BJ (cell line): ENCODE measurements at places on chromosomes 3 and 15.

- DNase-seq = no peak
Measured at GRCh38 chr3:108437439-108437838, 73.0 kb downstream of the MYH15 start.

DNA sequence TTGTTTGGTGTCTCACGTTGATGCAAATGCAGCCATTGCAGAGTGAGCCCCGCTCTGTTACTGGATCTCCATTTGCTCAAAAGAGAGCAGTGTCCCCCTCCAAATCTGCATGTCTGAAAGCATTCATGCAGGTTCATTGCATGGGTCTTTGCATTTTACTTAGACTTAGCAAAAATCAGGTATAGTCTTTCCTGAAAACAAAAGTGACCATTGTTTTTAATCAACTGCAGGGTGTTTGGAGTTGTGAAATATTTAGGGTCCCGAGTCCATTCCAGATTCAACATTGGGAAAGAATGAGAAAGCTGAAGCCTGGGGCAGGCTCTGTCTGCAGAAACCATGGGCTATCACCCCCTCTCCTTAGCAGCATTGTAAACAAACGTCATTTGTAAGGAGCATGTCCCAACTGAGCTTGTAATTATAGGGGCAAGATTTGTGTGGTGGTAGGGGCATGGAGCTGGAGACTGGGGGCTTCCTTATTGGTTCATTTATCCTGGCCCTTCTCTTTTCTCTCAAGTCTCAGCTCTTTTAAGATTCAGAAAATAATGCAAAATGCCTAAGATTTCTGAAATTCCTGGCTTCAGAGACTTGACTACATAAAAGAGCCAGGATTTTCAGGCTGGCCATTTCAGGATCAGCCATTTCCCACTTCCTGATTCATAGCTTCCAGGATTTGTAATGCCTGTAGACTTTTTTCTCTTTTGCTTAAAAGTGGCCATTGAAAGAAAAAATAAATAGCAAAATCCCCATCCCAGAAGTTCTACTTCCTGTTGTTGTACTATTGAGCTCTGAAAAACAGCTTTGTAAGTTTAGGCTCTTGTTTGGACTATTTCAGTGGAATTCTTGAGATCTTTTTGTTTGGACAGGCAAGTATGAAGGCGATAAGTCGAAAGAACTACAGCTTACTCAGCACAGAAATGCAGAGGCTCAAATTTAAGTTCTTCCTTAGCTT, 23.0 kb downstream of the IGF1R start:
- no peak for DNase-seq

DNA sequence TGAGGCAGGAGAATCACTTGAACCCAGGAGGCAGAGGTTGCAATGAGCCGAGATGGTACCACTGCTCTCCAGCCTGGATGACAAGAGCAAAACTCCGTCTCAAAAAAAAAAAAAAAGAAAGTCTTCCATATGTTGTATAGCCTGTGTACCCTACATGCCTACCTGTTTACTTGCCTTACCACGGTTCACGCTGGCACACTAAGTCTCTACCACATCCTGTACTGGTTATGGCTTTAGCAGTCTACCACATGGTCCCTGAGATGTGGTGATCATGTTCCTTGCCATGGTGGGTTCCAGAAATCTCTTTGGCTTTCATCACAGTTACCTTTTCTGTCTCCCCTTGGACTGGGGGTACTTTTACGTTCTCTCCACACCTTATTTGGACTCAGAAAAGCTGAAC, 63.8 kb upstream of the TBC1D5 start:
- DNase-seq = no peak

DNA sequence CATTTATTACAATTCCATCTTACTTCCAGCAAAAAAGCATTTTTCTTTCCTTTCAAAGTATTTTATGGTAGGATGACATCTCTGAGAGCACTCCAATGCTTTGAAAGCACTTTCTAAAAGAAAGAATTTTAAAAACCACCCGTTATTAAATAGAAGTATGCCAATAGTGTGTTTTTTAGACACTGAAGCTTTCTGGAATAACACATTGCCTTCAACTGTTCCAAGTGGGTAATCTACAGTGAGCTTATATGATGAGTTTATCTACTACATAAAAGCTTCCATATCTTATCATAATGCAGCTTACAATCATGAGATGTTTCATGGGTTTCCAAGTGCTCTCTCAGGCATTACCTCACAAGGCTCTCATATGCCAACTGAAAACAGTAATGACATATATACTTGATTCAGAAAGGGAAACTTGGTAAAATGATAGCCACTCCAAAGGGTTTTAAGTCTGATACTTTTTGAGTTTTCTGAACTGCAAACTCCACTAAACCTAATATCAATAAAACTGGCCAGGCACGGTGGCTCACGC, 14.1 kb downstream of the CMTM6 start:
- DNase-seq = no peak

DNA sequence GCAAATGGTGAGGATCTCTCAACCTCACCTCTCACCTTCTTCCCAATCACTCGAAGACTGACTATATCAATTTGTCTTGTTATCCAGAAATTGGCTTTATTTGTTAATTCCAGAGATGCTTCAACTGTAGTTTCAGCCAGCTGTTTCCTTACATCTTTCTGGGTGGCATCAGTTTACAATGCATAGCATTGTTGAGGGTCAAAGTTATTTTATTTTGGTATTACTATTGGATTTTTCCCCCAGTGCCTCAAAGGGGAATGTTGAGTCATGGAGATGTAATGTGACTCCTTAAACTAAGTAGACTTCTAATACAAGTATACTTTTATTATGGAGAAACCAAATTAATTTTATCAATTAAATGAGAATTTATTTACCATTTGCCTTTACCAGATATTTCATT, 351.6 kb downstream of the TIGIT start:
- DNase-seq = no peak

DNA sequence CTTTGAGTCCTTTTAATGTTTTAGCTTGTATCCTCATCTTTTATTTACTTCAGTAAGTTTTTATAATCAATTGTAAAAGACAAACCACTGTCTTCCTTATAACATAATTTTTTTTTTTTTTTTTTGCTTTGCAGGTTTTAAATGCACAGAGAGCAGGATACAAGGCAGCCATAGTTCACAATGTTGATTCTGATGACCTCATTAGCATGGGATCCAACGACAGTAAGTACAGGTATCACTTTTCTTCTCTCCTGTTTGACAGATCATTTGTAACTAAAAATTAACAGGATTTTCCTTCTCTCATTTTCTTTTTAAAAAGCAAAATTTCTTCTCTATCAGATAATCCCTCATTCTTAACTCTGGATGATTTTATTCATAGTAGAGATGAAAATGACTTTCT, 75.4 kb downstream of the PFN2 start:
- DNase-seq = no peak

GRCh38 chr3:128875556-128876120, 3.8 kb upstream of the ACAD9 start:
- DNase-seq = no peak

DNA sequence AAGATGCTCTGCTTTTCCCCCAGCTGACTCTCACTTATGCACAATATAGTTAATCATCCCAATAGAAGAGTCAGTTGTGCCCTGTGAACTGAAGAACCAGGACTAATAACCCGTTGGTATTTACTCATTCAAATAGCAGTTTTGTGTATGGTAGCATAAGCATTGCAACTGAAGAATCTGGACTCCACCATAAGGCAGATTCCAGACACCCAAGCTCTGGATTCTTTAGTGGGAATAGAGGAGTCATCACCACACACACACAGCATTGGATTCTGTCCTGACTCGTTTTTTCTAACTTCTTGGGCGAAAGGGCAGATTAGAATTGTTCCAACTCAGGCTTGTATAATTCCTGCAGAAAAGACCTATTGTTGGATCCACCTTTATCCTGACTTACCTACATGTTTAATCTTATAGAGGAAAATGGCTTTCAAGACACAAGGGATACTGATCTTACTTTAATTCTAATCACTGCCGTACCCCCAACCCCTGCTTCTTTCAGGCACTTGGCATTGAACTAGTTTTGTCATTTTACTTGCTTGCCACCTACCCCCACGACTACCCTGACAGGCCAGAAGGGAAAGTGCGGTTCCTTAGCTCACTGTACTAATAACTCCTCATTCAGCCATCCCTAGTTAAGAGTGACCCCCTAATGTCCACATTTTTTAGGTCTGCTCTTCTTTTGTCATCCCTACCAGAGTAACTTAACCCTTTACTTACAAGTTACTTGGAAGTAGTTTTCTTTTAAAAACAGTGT, 42.3 kb downstream of the NKIRAS1 start:
- peak; percentile 28 for DNase-seq

DNA sequence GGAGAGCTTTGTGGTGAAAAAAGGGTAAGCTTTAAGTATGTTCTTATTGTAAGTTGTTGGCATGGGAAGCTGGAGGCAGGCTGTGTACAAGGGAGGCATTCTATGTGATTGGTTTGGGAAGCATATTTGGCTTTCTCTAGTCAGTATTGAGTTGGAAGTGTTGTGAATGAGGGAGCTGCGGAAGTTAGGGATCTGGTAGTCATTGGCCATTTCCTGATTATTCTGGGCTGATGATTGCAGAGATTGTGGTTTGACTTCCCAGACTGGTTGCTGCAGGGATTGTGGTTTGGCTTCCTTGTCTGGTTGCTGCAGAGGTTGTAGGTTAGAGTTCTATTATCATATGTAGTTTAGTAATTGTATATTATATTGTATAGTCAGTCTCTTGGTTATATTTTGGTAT, 21.0 kb downstream of the STXBP5L start:
- no peak for DNase-seq

GRCh38 chr3:100525753-100526612, 33.6 kb downstream of the TMEM45A start:
- DNase-seq = peak; percentile 88

DNA sequence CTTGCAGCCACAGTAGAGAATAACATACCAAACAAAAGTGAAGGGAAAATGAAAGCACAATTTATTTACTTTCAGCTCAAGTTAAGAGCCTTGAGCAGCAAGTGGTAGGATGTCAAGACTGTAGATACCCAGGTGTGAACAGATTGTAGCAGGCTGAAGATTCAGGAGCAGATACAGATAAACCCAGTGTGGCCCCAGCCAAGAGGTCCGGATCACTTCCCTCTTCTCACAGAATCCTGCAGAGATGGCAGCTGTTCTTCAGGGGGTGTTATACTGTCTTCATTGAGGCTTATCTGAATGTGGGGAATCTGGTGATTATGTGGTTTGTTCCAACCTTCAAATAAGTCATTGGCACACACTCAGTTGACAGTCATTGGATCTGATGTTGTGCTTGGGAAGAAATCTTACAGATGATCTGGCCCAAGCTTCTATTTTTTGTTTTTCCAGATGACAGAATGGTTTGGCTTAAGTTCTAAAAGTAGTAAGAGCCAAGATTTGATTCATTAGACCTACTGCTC, 2.2 kb downstream of the STARD9 start:
- DNase-seq = no peak

DNA sequence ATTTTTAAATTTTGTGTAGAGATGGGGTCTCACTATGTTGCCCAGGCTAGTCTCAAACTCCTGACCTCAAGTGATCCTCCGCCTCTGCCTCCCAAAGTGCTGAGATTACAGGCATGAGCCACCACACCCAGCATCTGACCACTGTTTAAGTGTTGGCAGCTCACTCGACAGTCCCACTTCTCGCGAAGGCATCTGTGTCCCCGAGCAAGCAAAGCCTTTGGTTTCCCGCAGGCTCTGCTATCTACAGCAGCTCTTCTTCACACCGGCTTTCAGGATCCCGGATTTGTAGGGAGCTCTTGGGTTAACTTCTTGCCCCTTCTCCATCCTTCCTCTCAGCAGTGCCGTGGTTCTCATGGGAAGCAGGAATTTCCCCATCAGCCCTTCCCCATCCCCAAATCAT, 240.9 kb downstream of the VPS13C start:
- DNase-seq = no peak

GRCh38 chr3:25120665-25121064, 307.4 kb upstream of the RARB start:
- DNase-seq = no peak

DNA sequence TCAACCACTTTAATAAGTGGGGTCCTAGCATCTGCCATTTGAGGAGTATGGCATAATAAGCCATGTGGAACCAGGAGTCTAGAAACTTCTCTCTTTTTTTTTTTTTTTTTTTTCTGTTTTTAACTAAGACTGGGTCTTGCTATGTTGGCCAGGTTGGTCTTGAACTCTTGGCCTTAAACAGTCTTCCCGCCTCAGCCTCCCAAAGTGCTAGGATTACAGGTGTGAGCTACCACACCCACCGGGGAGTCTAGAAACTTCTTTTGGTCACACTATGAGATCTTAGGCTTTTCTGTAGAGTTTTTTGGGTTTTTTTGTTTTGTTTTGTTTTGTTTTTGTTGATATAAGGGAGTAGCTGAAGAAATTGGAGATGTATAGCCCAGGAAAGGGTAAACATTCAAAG, 52.9 kb downstream of the ZBTB38 start:
- no peak for DNase-seq

DNA sequence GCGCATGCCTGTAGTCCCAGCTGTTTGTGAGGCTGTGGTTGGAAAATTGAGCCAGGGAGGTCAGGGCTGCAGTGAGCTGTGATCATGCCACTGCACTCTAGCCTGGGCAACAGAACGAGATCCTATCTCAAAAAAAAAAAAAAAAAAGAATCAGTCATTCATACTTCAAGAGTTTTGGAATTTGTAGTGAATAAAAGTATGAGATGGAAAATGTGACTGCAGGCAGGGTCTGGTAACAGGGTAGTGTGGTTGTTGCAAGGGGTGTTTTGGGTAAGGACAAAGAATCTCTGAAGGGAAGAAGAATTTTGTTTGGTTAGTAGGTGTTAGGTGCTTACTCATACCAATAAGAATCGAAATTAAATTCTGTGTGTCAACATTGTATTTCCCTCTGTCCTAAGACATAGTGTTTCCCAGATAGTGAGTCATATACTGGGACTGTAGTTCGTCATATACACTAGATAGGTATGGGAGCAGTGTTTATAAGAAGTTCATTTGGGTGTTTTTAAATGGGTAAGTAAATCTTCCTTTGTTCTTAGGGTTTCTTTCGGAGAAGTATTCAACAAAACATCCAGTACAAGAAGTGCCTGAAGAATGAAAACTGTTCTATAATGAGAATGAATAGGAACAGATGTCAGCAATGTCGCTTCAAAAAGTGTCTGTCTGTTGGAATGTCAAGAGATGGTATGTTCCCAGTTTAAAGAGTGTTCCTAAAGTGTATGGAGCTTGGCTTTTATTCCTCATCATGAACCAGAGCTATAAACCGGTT, 14.2 kb downstream of the NR1D2 start:
- DNase-seq = peak; percentile 91

- DNase-seq = no peak
Measured at GRCh38 chr3:4936982-4937614, 42.1 kb upstream of the BHLHE40 start.

DNA sequence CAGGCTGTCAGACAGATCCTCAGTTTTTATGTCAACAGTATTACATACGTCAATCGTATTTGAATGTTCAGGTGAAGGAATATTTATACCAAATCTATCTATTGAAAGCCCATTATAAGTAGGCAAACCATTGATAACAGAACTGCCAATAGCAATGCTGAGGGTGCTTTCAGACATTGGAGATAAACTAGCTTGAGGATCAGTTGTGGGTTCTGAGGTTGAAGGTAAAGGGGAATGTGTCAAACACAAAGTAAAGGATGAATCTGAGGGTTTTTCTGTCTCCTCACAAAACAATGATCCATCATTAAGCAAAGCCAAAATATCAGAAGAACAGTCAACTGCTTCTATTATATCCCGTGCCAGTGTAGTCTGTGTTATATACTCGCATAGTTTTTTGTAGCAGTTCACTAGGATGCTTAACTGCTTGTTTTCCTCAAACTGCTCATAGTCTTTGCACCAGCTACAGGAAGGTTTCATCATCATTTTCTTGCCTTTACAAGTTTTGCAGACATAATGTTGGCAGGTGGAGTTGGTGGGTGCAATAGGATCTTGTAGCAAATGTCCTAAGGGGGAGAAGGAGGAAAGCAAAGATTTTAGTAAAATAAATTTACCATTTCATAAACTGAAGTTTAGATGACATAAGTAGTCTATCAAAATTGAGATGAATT, 43.8 kb downstream of the MSL2 start:
- DNase-seq = no peak
